ENCODE measurements at places on chromosomes 4 and X. TPM values are rescaled to one million over a fixed set of nuclear protein-coding genes. Genes with fewer than 3 reads are reported as not detected.

Gene PAK3
- total RNA-seq = 0.85 TPM

Gene RPA4
- total RNA-seq = 0.14 TPM

Gene SLC49A3
- 13.7 TPM for total RNA-seq

Gene RPL36A
- 102 TPM for total RNA-seq

Gene EBP
- 85.3 TPM for total RNA-seq

Gene CLIC2
- 21.7 TPM for total RNA-seq

Gene TIMM8A
- total RNA-seq = 19.6 TPM

Gene GLUD2
- total RNA-seq = 1.6 TPM

Gene NAP1L3
- 15.9 TPM for total RNA-seq

Gene TKTL2
- total RNA-seq = not detected

Gene PABPC1L2B
- total RNA-seq = not detected

Gene NKX3-2
- not detected for total RNA-seq

Gene TMEM35A
- total RNA-seq = 0.23 TPM

Gene ODAPH
- total RNA-seq = not detected

Gene GDPD2
- total RNA-seq = not detected

Gene GC
- not detected for total RNA-seq

Gene HELT
- not detected for total RNA-seq

Gene WDR17
- 1.2 TPM for total RNA-seq

Gene LANCL3
- 0.28 TPM for total RNA-seq

Gene ARMCX1
- total RNA-seq = 35.3 TPM

Gene MAGEA4
- total RNA-seq = not detected

Gene XAGE1A
- total RNA-seq = not detected

Gene ZCCHC18
- 1.6 TPM for total RNA-seq

Gene AKAP14
- not detected for total RNA-seq

Gene SLC10A6
- 0.91 TPM for total RNA-seq

Measured in right cardiac atrium (tissue), 5 donors.